ENCODE measurements at places on chromosomes 4 and X.

- DNase-seq = no peak
Observed at GRCh38 chr4:777520-778262, 48.2 kb downstream of the CPLX1 start.

GRCh38 chr4:25174674-25175073 is 14.4 kb upstream of the SEPSECS start:
- DNase-seq = no peak

GRCh38 chrX:19005909-19006308 is 22.0 kb upstream of the PHKA2 start:
- no peak for DNase-seq

DNA sequence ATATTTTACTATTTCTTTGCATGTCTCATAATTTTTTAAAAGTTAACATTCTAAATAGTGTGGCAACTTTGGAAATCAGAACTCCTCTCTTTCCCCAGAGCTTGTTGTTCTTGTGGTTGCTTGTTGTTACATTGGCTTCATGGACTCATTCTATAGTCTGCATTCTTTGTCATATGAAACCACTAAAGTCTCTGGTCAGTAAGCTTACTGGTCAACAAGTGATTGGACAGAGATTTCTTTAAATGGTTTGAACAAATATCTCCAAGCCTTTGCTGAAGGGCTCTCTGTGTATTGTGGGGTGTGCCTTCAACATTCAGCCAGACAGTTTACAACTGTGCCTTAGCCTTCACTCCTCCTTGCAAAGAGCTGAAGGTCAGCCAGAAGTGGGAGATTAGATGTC is 147.2 kb downstream of the OPHN1 start:
- no peak for DNase-seq

GRCh38 chrX:3029129-3029528 is 12.1 kb upstream of the ARSF start:
- no peak for DNase-seq

DNA sequence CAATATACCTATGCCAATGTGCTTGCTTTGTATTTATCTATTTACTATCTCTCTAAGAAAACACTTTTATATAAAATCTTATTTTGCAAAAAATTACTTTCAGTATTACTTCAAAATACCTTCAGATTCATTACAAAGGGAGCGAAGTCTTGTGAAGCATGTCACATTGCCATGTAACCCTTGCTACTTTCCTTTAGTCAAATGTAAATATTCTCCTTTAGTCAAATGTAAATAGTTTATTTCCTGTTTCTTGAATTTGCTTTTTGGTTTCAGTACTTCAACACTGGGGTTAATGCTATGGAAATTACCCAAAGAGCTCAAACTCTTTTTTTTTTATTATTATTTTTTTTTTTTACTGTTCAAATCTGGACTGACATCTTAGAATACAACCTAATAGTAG is 383.3 kb downstream of the GRXCR1 start:
- no peak for DNase-seq

DNA sequence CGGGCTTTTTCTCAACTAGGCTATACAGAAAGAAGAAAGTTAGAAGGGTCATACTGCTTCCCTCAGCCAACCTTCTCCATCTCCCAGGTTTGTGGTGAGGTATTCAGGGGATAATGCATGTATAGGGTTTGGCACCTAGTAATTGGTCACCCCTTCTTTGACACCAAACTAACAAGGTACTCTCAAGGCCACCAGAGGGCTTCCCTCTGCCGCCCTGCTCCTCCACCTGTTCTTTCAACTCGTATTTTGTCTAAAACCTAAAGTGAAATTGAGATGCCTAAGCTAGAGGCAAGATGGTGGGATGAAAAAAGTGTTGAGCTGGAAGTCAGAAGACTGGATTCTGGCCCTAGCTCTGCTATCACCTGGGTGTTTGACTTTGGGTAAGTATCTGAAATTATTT is 22.0 kb downstream of the CT47C1 start:
- DNase-seq = no peak

- DNase-seq = no peak
Observed at GRCh38 chrX:12065251-12065650, 73.0 kb upstream of the FRMPD4 start.

GRCh38 chr4:149055624-149056023 is 613.4 kb upstream of the NR3C2 start:
- no peak for DNase-seq

GRCh38 chr4:55637272-55637820 is 1.2 kb upstream of the NMU start:
- DNase-seq = no peak

DNA sequence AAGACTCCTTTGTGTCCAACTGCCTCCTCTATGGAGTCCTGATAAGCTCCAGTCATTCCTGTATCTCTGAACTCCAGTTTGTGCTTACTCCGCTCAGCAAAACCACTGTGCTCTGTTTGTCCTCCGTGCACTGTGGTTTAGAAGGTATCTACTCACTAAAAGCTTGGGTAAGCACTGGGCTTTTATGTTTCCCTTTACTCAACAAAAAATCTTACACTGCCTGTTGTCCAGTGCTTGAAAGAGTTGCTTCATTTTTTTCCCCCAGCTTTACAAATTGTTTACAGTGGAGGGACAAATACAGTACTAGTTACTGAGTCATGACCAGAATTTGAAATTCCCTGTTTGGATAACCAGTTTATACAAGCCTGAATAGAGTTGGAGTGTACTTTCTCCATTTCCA is 545.3 kb upstream of the FAT1 start:
- DNase-seq = no peak

DNA sequence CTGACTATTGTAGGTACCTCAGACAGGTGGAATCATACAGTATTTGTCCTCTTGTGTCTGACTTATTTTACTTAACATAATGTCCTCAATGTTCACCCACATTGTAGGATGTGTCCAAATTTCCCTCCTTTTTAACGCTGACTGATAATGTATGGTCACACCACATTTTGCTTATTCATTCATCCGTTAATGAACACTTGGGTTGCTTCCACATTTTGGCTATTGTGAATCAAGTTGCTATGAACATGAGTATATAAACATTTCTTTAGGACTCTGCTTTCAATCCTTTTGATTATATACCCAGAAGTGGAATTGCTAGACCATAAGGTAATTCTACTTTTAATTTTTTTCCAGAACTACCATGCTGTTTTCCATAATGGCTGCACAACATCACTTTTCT is 87.0 kb upstream of the NDP start:
- DNase-seq = no peak

GRCh38 chrX:123088331-123088730 is 95.7 kb upstream of the GRIA3 start:
- DNase-seq = no peak
